LoVo (cell line): ENCODE measurements at places on chromosomes 2 and 18.
A peak's percentile ranks its signal among the peaks of the same experiment; 100 is the strongest.

DNA sequence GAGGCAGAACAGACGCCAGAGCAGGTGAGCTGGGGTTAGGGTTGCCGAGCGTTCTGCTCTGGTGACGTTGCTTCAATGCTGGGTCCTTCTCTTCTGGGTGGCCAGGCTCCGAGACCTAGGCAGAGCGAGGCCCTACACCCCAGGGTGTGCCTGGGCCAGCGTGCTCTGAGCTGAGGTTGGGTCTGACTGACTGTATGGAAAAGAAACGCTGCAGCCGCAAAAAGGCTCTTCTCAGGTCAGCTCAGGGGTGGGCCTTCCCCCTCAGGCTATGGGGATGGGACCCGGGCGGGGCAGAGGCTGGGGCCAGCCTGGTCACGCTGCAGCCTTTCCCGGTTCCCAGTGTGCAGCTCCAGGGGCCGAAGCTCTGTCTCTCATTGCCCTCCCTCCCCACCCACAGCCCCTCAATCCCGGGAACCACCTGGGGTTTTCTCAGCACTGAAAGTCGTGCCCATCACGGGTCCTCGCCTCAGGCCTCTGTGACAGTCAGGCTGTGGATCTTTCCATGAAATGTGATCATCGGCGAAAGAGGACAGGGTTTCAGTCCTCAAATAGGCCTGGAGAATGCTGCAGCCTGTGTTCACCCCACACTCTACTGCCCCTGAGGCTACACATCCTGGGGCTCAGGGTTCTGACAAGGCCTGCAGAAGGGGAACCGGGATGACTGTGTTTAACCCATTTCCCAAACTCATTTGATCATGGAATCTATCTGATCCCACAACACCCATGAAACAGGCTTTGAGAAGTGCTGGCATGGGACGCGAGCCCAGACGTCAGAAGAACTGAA lies 19.4 kb downstream of the CYP26B1 start:
- DNase-seq: no peak

DNA sequence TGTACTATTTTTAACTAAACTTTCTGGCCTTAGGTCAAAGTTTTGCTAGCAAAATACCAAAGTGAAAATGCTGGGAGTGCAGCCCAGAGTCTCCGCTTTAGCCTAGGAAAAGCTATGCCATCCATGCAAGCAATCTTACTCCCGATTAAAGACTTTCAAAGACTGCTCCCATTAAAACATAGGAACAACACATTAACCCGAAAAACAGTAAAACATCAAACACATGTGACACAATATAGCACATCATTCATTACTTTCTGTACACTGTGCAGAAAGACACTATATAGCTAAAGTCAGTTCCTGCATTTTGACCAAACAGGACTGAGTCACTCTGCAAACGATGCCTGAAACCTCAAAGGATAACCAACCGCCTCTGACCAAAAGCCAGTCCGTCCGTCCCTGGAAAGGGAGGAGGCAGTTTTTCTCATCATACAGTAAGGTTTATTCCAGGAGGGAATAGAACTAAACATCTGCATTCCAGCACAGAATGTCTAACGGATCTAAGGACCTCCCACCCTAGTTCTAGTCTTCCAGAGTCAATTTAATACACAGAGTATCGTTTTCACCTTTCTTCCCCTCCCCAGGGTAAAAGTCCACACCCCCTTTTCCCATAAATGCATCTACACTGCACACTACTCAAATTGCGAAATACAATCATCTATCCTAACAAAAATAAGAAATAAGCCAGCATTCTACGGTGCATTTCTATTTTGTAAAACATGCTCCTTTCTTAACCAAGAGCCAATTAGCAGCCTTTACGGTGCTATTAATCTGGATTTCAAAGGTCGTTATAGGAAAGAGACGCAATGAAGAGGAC lies 1.7 kb downstream of the ROCK2 start:
- DNase-seq: peak; percentile 72

DNA sequence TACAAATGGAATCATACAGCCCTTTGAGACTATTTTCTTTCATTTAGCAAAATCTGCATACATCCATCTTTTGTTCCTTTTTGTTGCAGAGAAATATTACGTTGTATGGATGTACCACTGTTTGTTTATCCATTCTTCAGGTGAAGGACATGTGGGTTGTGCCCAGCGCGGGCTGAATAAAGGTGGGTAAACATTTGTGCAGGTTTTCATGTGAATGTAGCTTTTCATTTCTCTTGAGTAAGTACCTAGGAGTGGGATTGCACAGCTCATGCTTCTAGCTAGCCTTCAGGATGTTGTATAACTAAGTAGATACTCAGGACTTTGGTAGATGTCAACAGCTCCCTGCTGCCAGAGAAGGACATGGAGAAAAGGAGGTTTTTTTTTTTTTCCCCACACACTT lies 50.6 kb upstream of the SPRED2 start:
- no peak for DNase-seq

- DNase-seq: no peak
Measured at GRCh38 chr18:30622635-30623034, 419.9 kb downstream of the DSC3 start.

GRCh38 chr2:128797092-128797491 lies 478.4 kb upstream of the HS6ST1 start:
- no peak for DNase-seq

GRCh38 chr18:49486606-49486952 lies 455 bp downstream of the C18orf32 start:
- DNase-seq: peak; percentile 16

GRCh38 chr2:187581125-187581896 lies 27.1 kb upstream of the TFPI start:
- peak; percentile 60 for DNase-seq

- no peak for DNase-seq
Measured at GRCh38 chr18:42052122-42052708, 97.2 kb downstream of the PIK3C3 start.

DNA sequence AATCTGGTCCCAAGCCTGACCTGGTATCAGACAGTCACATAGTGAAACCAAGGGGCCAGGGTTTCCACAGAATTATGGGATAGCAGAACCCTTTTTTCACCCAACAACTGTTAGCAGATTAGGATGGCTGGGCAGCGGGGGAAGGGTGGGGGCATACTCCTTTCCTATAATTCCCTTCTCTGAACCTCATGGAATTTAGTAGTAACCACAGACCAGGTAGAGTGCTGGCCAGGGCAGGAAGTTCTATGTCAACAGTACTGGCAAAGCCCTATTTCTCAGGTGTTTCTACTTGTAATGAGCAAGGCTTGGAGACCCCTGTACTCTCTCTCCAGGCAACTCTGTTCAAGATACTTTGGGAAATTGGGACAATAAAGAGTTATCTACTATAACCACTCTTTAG lies 174.6 kb downstream of the THADA start:
- DNase-seq: no peak

DNA sequence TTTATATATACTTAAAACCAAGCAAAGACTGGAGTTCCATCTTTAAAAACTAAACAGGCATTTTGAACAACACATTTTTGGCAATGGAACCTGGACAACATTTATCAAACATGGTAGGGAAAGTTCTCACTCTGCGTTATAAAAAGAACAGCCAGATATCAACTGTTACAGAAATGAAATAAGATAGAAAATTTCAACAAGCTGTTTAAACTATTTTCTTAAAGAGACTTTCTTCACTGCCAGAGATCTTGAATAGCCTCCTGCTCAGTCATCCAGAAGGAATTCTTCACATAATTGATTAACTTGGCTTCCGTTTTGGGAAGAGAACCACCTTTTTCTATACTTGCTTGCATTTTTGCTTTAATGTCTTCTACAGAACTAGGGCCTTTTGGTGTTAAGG lies 166.0 kb upstream of the PIK3C3 start:
- no peak for DNase-seq

DNA sequence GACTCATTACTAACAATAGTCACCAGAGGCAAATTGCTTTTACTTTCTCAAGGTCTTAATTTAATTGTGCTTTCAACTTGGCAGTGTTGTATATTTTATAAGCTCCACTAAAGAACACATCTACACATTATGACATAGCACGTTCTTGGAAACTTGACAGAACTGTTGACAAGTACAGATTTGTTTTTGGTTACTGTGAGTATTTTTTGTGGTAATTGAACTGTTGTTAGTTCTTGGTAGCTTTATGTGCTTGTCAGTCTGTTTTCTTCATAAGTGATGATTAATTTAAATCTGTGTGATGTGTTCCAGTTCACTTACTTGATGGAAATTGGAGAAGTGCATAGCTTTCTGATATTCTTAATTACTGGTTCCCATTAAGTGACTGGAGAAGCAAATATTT lies 63.9 kb downstream of the COMMD1 start:
- DNase-seq: no peak

DNA sequence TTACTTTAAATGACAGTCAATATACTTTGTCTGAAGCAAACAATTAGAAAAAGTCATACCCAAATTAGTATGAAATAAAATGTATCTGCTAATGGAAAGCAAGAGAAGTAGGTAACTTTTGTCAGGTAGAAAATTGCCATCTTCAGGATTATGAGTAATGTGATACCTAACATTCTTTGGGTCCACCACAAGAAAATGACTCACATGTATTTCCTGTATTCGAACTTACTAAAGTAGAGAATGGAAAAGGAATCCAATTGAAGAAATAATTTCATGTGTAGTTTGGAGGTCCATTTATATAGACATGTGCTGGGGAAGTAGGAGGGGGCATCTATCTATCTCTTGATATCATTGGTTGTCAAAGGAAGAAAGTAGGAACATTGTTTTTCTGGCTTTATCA lies 636.2 kb upstream of the CHAC2 start:
- DNase-seq: peak; percentile 2

GRCh38 chr2:202039278-202040078 lies 5.8 kb downstream of the FZD7 start:
- DNase-seq: peak; percentile 11

DNA sequence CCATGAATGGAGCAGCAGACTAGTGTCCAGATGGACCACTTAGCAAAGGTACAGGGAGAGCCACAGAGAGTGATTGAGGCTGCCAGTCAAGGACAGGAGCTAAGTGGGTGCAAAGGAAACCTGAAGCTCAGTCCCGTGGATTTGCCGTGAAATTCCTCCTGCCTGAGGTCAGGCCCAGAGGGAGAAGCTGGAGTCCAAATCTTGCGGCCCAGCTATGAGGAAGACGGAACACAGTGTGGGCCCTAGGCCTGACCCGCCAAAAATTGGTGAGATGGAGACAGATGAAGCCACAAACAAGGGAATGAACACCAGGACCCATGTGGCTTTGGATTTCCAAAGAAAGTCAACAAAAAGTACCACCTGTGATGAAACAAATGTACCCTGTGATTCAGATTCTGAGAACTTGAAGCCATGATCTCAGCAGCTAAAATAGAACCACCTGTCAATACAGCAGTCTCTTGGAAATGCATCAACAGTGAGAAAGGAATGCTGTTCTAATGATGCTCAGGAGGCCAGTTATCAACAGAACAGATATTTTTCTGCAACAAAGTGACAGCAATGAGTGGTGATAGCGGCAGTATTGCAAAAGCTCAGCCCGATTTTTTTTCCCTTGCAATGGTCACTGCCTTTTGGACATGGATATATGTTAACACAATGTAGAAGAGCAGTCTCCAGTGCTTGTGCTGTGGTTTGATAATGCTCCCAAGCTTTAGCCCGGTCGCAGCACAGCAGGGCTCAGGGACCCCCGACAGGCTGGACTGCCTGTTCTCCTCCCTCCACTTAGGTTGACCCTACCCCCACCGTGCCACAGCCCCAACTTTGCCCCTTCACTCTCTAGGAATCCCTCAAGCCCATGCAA lies 10.7 kb downstream of the COL6A3 start:
- no peak for DNase-seq

GRCh38 chr2:202017940-202018339 lies 15.7 kb upstream of the FZD7 start:
- DNase-seq: no peak

- DNase-seq: no peak
Measured at GRCh38 chr2:34547900-34548299, 948.8 kb upstream of the FAM98A start.

- no peak for DNase-seq
Measured at GRCh38 chr2:10501980-10502802, 54.1 kb upstream of the ODC1 start.

- no peak for DNase-seq
Measured at GRCh38 chr2:45944074-45944473, 292.6 kb downstream of the PRKCE start.

DNA sequence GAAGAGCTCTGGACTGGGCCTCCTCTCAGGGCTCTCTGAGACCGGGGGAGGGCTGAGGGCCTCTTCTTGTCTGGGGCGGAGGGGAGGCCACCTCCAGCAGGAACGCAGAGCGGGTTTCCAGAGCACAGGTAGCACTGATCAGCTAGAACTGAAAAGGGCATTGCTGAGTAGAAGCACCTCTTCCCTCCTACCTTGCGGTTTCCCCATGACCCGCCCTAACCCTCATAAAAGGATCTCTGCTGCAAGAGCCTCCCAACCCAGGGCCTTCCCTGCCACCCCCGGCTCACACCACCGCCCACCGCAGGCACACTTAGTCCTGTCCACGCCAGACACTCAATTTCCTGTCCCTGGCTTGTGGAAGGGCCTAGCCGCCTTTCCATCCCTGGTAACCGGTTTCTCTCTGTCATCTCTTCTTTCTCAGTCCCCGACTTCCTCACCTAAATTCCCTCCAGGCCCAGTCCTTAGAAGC lies 966 bp downstream of the ADCY3 start:
- DNase-seq: peak; percentile 73

GRCh38 chr2:21024198-21024597 lies 19.7 kb downstream of the APOB start:
- DNase-seq: no peak
